ENCODE measurements at places on chromosomes 12 and 14. TPM values are rescaled to one million over a fixed set of nuclear protein-coding genes. Genes with fewer than 3 reads are reported as not detected.

Gene SMCO2
- total RNA-seq: not detected

Gene IPO8
- 29.7 TPM for total RNA-seq

Gene SCN8A
- 47.6 TPM for total RNA-seq

Gene KRT84
- total RNA-seq: not detected

Gene CIDEB
- 1.8 TPM for total RNA-seq

Gene TMEM233
- not detected for total RNA-seq

Gene TUNAR
- 16.2 TPM for total RNA-seq

Gene ANKRD33
- not detected for total RNA-seq

Gene COPZ1
- 88.6 TPM for total RNA-seq

All from glutamatergic neuron (in vitro differentiated cells).